ENCODE measurements at places on chromosomes 6 and 20.
A peak's percentile ranks its signal among the peaks of the same experiment; 100 is the strongest.

GRCh38 chr20:7113577-7114466 is 346.3 kb downstream of the BMP2 start:
- DNase-seq, result no peak

GRCh38 chr6:27505209-27506027 is 32.5 kb upstream of the ZNF184 start:
- peak; percentile 75 for DNase-seq

GRCh38 chr20:17436664-17437063 is 94.5 kb downstream of the BFSP1 start:
- no peak for DNase-seq

DNA sequence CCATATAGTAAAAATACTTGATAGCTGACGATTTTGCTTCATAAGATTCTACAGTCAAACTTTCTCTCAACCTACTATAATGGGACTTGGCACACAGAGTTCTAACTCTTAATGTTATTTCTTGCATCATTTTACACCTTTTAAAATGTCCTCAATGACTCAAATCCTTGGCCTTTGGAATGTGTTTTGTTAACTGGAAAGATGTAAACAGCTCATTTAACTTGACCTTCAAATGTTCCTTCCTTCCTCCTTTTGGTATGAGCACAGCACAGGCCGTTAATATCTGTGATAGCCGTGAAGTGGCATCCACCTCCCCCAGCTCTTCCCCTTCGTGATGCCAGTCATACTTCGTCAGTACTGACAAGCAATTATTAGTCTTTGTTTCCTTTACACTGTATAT is 972.0 kb upstream of the CITED2 start:
- no peak for DNase-seq

DNA sequence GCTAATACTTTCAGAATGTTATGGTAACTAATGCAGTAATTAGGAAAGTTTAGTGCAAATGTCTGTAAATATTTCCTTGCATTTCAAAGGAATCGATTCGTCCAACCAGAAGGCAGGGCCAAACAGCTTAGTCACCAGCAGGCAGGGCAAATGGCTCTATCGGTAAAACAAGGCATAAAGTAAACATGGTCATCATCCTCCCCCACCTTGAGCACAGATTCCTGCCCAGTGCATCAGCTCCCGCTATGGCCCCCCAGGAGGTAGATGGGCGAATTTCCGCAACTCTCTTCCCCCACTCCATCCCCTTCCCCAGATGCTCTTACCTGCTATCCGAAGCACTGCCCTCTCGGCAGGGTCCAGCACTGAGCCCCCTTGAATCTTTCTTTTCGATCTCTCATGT is 103.8 kb upstream of the BEND6 start:
- DNase-seq, result no peak

GRCh38 chr6:33418690-33419291 is 884 bp upstream of the CUTA start:
- peak; percentile 76 for DNase-seq

- peak; percentile 97 for DNase-seq
These were observed at the start of gene USP49 for GRCh38 chr6:41895300-41896233. Gene USP49 (minus strand): TSS chr6:41895375. CDS start chr6:41806983, 88,392 bp downstream.

- no peak for DNase-seq
These were observed 42.2 kb downstream of the SUN5 start for GRCh38 chr20:32962053-32962452.

GRCh38 chr20:37841971-37842370 is 61.0 kb upstream of the VSTM2L start:
- no peak for DNase-seq

DNA sequence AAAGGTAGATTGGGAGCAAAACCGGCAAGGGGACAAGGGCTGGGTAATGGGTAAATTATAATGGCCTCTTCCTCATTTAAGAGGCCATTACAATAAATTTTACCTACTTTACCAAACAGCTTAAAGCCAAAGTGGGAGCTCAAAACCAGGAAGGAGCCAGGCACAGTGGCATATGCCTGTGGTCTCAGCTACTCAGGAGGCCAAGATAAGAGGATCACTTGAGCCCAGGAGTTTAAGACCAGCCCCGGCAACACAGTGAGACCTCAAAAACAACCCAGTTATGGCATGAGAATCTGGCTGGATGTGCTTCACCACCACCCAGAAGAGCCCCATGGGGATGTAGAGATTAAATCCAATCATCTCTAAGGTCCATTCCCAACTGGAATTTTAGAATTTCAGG is 52.9 kb upstream of the TAF8 start:
- peak; percentile 55 for DNase-seq

Data from activated CD8-positive, alpha-beta memory T cell treated with anti-CD3 and anti-CD28 coated beads for 24 hours (primary cell).